ENCODE measurements at places on chromosomes 4 and X. TPM values are rescaled to one million over a fixed set of nuclear protein-coding genes. Genes with fewer than 3 reads are reported as not detected.

DNA sequence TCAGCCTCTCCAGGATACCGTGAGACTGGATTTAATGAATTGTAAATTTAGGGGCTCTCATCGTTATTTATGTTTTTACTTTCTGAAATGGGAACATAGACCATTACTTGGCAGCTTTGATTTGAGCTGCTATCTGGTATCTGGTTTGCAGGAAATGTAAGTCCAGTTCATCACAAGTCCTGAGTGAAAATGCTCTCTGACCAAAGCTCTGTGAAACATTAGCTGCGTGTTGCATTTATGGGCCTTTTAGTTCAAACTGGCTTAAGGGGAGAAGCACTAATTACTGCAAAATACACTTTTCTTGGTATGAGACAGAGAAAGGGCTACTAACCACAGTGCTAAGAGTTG lies 420 bp downstream of the CC2D2A start:
- DNase-seq: no peak

- DNase-seq: no peak
These were observed 409.1 kb upstream of the TEX13C start for GRCh38 chrX:124910611-124911010.

DNA sequence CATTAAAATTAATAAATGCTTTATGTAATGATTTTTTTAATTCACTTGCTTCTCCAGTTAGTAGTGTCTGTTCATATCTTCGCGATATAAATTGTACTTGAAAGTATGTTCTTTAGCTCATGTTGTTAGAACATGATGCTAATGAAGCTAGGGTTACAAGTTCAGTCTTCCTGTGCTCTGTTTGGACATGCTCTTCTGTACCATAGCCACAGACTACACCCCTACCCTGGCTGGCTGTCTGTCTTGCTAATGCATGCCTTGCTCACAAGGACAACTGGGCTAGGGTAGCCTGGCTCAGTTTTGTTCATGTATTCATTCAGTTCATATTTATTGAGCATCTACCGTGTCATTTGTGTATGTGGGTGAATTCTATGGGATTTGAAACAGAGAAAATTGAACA lies 50.8 kb upstream of the MTMR1 start:
- no peak for DNase-seq

GRCh38 chrX:130516123-130516522 lies 114.3 kb downstream of the RBMX2 start:
- no peak for DNase-seq

Gene SPIN3
- 17.5 TPM for total RNA-seq

DNA sequence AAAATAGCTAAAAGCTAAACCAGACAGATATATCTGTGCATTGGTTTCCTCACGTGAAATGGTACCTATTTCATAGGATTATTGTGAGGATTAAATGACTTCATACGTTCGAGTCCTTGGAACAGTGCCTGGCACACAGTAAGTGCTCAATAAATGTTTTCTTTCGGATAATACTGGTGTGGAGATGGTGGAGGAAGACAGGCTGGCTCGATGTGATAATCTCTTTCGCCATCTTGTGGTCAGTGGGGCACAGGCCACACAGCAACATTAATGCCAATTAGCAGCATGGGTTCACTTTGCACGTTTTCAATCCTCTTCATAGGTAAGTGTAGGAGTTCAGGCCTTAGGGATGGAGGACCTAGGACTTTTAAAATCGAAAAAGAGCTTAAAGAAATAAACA lies 9.3 kb downstream of the PAGE4 start:
- no peak for DNase-seq

Gene CPEB2
- total RNA-seq: 6.9 TPM

DNA sequence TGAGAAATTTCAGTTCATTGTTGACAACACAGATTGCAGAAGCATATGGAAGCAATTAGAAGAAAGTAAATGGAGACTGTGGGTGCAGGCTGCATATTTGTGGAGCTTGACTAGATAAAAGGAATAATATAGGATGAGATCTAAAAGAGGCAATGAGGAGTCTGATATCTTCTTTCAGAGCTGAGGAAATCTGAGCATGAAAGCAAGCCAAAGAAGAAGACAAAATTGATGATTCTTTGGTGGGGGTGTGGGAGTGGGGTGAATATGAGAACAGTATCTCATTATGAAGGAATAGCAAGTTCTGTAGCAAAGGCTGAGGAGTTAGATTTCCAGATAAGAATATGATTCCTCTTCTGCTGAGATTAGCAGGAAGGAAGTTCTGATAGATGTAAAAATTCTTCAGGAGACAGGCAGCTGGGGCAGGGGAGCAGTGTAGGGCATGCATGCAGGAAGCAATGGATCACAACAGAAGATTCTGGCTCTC lies 6.1 kb upstream of the PDHA2 start:
- DNase-seq: no peak

DNA sequence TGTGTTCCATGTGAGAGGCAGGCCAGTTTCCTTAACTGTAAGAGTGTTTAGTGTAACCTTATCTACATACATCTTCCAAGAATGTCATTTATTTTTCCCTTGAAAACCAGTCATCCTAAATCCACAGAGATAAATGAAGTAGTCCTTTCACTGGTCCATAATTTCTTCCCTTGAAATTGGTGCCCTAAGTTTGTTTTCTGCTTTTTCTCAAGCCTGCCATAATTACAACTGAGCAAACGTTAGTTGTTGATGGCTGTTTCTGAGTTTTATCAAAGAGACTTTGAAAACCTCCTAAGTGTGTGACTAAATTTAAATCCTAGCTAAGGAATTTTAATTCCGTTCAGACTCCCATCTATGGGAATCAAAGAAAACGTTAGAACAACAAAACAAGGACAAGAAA lies 3.6 kb upstream of the TDO2 start:
- no peak for DNase-seq

DNA sequence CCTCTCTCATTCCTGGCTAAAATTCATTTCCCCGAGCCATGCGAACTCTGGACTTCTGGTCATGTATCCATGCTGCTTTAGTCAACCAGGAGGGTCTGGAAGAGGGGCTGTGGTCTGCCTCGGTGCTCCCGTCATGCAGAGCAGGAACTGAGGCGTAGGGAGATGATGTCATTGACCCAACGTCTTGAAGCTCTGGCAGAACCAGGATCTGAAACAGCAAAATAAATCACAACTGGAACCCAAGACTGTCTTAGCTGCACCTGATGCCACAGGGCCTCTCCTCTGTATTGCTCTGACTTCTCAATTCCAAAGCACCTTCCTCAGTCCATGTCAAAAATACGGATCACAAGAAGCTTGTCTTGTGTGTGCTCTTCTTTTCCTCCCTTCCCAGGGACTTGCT lies 131.0 kb upstream of the LDB2 start:
- no peak for DNase-seq

Gene STAG2
- 86.6 TPM for total RNA-seq

DNA sequence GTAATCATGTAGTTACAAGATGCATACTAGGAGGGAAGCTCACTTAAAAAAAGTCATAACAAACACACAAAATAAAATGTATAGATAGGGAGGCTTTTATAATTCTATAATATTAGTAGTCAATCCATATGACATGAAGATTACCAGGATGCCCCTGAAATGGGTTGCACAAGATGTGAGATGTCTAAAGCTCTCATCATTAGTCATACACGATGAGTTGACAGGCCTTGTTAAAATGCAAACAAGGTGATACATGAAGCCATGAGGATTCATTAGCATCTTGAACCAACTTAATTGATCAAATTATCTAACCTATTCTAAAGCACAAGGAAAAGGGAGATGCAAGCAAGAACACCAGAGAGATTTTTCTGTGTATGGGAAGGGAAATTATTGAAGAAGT lies 470.2 kb downstream of the IQCM start:
- no peak for DNase-seq

DNA sequence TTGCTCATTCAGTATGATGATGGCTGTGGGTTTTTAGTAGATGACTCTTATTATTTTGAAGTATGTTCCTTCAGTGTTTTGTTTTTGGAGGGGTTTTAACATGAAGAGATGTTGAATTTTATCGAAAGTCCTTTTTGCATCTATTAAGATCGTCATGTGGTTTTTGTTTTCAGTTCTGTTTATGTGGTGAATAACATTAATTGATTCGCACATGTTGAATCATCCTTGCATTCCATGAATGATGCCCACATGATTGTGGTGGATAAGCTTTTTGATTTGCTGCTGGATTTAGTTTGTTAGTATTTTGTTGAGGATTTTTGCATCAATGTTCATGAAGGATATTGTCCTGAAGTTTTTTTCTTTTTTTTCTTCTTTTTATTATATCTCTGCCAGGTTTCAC lies 347.4 kb upstream of the EPHA5 start:
- no peak for DNase-seq

Gene ZNF630
- not detected for total RNA-seq

DNA sequence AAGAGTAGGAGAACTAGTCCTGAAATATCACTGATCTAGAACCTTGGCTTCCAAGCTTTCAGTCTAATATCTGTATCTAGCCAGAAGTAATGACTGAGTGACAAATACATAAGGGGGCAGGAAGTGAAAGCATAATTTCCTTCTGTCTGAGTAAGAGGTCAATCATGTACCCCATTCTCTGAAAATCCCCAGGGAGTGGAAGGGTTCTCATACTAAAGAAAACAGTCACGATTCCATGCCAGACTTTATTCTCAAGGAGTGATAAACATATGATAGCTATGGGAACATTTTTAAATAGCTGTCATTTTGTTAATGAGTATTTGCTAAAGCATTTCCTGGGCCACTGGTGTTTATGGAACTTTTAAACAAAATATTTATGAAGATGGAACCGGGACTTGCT lies 308.5 kb downstream of the ARHGAP24 start:
- no peak for DNase-seq

DNA sequence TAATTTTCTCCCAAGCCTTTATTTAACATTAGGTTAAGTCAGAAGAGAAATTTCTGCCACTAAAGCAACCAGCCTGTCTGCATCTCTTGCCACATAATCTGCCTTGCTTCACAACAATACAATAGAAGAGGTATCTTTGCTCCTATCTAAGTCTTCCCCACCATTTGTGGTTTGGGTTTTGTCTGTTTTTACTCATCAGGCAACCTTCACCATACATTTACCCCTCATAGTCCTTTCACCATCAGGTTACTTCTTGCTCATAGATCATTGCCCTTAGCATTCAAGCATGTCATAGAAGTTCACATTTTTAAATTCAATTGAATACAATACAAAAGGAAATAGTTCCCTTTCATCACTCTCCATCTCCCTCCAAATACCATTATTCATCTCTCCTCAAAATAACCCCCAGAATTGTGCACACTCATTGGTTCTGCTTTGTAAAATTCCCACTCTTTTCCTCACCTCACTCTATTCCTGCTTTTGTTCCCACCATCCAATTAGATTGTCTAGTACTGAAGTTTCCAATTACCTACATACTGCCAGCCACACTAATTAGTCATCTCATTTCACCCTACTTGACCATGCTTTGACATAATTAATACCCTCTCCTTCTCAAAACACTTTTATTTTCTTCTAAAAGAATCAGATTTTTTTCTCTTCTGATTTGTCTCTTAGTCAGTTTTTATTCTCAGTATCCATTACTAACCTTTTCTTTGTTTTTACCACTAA lies 1957.0 kb upstream of the AGA start:
- no peak for DNase-seq

GRCh38 chr4:102428122-102428521 lies 73.0 kb upstream of the NFKB1 start:
- no peak for DNase-seq

DNA sequence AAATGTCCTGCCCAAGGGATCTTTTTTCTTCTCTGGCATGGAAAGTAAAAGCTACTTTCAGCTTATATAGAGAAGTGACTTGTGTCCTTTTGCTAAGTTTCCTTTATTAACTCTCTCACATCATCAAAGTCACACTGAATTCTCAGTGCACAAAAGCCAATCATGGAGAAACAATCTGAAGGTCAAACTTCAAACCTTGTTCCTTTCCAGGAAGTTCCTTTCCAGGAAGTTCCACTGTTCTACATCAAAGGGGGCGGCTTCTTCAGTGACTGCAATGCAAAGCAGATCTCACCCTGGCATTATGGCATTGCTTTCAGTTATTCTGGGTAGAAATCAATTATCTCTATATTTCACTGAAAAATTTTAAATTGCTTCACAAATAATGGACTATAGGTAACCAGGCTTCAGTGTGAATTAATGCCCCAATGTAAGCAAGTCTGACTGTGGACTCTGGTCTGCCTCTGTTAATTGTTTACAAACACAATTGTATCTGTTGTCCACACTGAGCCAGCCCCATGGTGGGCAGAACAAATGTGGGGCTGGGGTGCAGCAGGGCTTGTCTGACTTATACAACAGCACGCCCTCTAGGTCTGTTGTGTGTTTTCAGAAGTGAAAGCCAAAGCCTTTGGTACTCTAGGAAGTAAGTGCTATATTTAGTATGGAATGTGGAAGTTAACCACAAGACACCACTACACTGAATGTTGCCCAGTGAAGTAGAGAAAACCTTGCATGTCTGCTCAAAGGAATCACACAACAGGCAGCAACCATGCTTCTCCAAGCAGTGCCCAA lies 98.8 kb downstream of the CDS1 start:
- DNase-seq: no peak

DNA sequence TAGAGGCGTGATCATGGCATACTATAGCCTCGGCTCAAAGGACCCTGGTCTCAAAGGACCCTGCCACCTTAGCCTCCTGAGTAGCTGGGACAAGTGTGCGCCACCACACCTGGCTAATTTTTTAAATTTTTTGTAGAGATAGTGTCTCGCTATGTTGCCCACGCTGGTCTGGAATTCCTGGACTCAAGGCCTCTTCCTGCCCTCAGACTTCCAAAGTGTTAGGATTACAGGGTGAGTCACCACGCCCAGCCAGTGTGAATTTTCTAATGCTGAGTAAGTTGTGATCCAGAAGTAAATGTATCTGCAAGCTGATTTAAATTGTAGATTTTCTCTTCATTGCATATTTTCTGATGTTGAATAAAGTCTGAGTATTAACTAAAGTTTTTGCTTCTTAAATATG lies 2.6 kb upstream of the ZNF674 start:
- DNase-seq: no peak

DNA sequence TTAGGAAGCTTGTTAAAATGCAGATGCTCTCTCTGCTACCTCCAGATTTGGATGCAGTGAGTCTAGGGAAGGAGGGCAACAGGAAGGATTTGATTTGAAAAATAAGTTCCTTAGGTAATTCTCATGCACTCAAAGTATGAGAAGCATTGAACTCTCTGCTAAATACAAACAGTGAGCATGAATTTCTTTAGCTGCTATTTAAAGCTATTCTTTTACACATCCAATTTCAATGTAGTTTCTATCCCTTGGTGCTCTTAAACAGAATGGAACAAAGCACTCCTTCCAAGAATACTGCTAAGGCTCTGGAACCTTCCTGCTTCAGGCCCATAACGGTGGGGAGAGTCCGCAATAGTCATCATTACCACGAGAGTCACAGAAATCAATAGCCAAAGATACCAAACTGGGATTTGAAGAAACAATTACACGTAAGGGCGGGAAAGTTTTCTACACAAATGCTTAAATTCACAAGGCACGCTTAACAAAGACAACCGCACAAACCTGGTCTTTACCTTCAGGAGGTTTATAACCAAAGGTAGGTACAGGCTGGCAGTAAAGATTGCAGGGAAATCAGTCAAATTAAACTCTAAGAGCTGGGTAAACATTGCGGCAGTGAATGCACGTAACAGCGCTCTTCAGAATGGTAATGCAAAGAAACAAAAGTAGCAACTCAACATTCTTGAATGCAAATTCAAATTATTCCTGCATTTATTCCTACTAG lies 123.2 kb upstream of the NAP1L5 start:
- DNase-seq: no peak
